ENCODE measurements at places on chromosomes 13 and 19.
A peak's percentile ranks its signal among the peaks of the same experiment; 100 is the strongest.

DNA sequence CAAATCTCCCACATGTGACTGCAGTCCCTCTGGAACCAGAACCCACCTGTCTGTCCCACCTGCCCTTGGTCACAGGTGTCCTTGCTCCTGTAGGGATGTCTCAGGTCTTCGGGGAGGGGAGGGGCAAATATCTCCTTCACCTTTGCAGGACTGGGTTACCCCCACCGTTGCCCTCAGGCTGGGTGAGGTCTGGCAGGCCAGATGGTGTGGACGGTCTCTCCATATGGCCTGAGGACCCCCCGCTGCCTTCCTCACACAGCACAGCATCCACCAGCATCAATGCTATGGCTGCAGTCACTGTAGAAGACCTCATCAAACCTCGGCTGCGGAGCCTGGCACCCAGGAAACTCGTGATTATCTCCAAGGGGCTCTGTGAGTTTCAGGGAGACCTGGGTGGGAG lies 10.0 kb downstream of the SLC5A5 start:
- DNase-seq: no peak

DNA sequence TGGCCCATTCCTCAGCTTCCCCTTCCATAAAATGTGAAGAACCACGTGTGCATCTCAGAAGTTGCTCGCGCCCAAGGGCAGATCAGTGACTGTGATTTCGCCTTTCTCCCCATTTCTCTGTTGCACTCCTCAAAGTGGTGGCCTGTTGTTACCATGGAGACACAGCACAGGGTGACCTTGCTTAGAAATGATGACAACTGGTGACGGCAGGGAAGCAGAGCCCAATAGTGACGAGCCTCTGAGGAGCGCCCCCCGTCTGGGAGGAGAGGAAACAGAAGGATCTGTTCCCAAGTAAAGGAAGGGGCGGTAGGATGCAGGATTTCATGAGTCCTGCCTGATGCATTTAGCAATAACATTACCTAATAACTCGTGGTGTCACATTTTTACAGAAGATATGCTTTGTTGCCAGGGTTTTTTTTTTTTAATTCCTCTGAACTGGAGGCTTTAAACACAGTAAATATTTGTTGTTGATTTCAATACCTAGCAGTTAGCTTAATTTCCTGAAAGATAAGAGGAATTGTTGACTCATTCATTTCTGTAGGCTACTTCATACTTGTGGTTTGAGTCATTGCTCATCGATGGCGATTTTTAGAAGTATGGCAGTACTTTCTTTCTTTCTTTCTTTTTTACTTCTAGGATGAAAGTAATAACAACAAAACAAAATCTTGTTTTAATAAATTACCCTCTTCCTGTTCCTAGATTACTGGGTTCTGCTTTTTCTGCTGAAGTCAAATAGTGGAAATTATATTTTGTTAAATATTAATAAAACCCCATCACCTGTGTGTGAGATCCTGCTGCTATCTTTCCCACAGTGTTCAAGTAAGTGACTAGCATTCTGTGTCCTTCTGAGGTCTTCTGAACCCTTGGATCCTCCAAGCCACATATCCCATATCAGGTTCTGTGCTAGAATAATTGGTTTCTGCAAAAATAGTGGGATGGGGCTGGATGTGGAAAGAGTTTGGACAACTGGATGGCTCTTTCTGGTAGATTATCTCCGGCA lies 36.0 kb downstream of the MBNL2 start:
- DNase-seq: peak; percentile 81

GRCh38 chr13:29065142-29065541 lies 245.0 kb downstream of the MTUS2 start:
- DNase-seq: no peak

DNA sequence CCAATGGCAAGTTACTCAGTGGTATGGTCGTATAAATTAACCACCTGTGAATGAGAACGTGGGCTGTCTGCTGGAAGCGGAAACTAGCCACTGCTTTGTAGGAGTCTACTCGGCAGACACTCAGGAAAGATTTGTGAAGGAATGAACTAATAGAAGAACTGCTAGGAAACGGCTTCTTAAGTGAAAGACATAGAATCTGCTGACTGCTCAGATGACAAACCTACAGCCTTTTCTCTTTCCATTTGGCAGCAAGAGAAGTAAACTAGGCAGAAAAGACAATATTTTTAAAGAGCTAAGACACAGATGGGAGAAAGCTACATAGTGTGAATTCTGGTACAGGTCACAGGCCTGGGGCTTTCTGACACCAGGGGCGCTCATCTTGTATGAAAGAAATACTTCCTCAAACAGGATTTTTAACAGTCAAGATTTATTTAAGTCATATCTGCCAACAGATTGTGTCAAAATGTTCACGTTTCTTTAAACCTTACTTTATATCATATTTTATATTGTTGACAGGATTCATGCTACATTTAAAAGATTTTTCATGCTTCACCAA lies 78.4 kb downstream of the MIPEP start:
- DNase-seq: no peak

DNA sequence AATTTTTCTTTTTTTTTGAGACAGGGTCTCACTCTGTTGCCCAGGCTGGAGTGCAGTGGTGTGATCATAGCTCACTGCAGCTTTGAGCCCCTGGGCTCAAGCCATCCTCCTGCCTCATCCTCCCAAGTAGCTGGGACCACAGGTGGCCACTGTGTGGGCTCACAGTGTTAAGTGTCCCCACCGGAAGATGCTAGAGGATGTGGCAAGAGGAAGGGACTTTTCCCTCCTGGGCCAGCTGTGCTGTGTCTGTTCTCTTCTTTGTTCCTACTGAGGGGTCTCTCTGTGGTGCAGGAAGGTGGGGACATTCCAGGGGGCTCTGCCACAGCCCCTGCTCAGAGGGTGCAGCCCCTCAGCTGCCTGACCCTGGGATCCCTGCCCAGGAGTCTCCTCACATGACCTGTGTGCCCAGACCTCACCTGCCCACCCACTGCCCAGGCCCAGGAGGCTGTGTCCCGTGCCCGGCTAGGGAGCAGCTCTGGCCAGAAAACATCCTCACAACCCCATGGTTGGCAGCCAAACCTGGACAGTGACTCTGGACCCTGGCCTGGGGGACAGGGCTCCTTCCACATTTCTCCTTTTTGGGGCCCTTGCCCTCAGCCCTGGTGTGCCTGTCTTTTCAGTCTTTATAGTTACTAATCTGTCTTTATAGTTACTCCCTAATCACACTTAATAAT lies 14.4 kb upstream of the ANKRD10 start:
- no peak for DNase-seq

DNA sequence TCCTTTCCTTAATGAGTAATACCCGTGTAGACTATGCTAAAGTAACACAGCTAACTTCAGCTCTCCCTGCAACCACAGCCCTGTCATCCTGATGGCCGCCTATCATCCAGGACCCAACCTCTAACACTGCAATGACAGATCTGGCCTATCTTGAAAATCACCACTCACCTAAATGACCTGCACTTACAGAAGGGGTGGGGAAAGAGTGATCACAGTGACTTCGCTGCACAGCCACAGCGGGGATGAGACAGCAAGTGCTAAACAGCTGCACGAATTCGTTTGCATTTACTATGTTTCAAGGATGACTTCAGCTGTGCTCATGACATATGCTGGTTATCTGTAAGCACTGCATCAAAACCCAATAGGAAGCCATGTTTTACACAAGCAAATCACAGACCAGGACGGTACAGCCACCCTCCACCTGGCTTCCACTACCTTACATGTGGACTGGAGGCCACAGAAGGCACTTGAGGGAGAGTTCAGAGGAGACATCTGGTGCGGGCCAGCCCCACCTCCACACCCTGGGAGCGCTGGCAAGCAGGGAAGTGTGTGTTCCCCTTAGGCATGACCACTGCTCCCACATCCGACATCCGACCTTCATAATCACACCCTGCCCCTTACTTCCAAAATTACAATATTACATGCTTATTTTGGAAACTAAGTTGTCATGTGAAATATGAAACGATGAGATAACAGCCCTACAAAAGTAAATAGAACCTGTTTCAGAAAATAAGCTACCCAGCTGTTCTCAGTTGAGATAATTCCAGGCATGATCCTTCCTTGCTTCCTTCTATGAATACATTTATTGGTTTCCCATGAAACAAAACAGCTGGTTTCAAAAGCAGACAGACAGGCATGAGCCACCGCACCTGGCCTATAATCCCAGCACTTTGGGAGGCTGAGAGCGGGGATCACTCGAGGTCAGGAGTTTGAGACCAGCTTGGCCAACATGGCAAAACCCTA lies 95.7 kb downstream of the STK24 start:
- DNase-seq: peak; percentile 13

DNA sequence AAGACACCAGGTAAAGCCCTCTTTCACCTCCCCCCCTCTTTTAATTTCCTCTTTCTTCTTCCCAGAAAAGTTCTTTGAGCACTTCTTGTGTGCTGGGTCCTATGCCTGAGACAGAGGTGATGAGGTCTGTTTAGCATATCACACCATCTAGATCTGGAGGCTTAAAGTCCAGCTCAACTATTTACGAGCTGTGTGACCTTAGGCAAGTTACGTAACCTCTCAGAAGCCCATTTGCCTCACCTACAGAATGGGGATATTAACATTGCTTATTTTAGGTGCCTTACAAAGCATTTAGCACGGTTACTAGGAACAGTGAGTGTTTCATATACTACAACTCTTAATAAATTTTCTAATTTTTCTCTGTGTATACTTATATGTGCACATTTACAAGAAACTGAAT lies 47.7 kb downstream of the ADGRE1 start:
- DNase-seq: no peak

DNA sequence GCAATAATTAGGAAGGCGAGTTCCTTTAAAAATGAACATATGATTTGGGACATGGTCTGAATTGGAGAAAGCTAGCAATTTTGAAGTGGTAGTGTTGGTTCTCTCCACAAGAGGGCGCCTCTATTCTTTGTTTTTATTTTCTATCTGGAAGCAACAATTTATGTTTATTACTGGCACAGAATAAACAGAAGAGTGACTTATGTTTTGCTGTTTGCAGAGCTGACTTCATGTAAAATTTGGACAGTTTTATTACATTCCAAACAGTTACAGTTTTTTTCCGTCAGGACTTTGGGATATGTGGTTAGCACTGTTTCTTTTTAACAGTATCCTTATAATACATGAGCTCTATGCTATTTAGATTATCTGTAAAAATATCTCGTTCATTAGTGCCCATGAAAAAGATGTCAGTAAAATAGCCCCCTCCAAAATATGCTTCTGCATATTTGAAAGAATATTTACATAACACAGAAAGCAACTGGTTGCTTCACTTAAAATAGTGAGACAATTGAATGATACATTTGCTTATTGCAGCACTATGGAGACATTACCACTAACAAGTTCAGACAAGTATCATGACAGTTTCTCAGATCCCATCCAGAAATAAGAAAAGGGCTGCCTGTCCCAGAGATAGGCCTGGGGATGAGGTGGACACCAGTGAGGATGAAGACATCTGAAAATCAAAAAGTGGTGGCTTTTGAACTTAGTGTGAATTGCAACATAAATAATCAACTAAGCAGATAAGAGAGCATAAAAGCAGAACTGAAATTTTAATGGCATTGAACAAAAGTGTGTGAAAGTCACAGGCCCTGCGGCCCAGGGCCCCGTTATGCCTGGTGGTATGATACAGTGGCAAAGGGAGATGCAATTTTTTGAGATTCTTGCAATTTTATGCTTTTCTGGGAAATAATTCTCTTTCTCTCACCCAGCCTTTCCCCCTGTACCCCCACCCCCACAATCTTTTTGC lies 32.3 kb upstream of the FGF9 start:
- DNase-seq: peak; percentile 32

- DNase-seq: peak; percentile 69
Observed at GRCh38 chr13:43269037-43269481, 245.7 kb downstream of the DNAJC15 start.

- DNase-seq: no peak
Observed at GRCh38 chr13:42283574-42283973, 11.6 kb downstream of the AKAP11 start.

- DNase-seq: no peak
Observed at GRCh38 chr19:3740431-3740830, 21.1 kb downstream of the APBA3 start.

GRCh38 chr13:70505809-70506208 lies 397.6 kb upstream of the KLHL1 start:
- DNase-seq: no peak

- DNase-seq: no peak
Observed at GRCh38 chr19:3133793-3134116, 2.1 kb upstream of the GNA15 start.

DNA sequence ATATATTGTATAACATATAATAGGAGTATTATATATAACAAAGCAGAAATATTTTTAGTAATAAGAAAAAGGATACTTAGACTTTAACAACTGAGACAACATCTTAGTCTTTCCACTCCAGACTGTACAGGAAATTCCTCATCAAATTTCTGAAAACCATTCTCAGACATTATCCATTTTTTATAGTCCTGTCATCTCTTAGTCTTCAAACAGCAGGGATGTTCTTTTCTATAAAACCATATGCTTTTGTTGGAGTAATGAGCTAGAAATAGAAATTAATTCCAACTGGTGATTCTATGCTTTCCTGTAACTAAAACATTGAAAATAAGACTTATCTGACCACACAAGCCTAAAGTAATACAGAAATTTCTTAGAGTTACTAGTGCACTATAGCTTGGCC lies 82.2 kb upstream of the CSNK1A1L start:
- no peak for DNase-seq

GRCh38 chr19:609004-609346 lies 19.3 kb downstream of the HCN2 start:
- peak; percentile 45 for DNase-seq

DNA sequence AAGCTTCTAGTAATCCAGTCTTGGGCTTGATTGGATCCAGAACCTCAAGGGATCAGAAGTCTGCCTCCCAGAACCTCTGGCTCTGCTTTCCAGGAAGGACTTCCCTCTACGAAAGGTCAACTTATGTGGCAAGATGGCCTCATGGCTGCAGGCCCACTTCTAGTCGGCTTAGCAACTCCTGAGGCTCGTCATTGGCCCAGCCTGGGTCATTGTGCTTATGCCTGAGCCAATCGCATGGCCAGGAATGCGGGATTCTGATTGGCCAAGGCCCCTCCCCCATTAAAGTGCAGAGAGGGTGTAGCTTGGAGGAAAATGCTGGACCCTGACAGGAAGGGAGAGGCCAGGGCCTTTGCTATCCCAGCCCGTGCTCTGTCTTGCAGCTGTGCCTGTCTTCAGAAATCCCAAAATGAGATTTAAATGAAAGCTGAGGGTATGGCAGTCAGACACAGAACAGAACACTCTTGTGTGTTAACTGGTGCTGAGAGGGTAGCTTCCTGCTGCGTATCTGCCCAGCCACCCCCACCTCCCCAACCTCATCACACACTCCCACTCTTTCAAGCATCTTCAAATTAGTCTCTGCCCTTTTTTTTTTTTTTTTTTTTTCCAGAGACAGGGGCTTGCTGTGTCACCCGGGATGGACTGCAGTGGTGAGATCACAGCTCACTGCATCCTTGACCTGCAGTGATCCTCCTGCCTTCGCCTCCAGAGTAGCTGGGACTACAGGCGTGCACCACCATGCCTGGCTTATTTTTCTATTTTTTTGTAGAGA lies 5.5 kb upstream of the CCNE1 start:
- peak; percentile 18 for DNase-seq

Measured in RKO (cell line).